ENCODE measurements at places on chromosomes 4 and X.

DNA sequence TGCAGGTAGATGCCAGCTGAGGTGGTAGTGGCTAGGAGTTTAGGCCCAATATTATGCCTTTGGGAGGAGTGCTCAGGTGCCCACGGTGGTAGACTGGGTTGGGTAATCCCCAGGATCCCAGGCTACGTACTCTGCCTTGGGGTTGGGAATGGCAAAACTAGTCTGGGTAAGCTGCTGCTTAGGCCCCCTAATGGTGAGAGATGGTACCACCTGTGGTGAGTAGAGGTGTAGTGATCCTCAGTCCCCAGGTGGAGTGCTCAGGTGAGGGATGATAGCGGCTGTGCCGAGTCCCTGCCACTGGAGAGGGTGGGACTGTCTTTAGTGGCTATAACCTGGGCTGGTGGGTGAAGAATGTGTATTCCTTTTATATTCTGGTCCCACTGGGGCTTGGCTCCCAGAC, 75.2 kb downstream of the IL1RAPL2 start:
- no peak for DNase-seq

- DNase-seq: no peak
Observed at GRCh38 chr4:171985129-171985528, 171.9 kb downstream of the GALNTL6 start.

- no peak for DNase-seq
Observed at GRCh38 chr4:118889312-118889691, 648 bp downstream of the SYNPO2 start.

GRCh38 chrX:15744181-15744867, 6.3 kb downstream of the CA5B start:
- no peak for DNase-seq

DNA sequence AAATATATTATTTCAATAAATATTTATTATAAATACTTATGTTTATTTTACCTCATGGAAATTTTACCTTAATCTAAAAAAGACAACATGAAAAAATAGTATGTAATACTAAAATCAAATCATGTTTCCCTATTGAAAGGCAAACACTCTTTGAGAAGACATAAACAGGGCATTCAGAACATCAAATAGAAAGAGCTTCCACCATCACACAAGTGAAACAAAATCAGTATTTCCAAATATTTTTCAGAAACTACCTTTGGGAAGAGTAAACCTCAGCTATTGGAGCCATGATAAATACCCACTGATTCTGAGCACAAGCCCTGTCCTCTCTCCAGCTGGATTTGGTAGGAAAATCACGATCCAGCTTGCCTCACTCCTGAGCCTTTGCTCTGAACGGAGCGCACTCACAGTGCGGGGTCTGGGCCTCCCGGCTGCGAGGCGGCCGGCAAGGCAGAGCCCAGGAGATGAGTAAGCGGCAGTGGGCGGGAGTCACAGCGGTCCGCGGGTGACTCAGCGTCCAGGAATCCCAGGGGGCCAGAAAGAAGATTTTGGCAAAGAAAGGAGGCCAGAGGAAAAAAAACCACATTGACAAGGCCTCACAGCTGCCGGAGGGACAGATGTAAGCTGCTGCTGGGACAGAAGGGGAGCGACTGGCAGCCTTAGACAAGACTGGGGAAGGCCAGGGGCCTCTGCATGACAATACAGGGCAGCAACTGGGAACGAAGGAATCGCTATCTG, 14.7 kb upstream of the ANXA5 start:
- DNase-seq: peak; percentile 63

DNA sequence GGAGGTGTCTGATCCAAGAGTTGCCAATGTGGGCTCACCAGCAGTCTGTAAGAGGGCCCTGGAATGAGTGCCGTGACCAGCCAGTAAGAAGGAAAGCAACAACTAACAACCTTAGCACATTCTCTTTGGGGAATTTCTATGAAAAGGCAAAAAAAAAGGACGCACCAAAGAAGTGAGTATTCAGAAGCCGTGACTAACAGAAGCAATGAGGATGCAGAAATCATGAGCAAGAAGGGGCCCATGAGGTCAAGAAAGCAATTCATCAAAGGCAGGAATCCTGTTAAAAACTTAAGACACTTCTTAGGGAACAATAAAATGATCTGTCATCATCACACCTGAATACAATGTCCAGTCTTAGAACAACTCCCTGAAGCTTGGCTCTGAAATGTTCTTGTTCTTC, 260.5 kb downstream of the RAPGEF2 start:
- DNase-seq: no peak

- DNase-seq: no peak
Observed at GRCh38 chr4:8676676-8677075, 84.1 kb downstream of the CPZ start.

DNA sequence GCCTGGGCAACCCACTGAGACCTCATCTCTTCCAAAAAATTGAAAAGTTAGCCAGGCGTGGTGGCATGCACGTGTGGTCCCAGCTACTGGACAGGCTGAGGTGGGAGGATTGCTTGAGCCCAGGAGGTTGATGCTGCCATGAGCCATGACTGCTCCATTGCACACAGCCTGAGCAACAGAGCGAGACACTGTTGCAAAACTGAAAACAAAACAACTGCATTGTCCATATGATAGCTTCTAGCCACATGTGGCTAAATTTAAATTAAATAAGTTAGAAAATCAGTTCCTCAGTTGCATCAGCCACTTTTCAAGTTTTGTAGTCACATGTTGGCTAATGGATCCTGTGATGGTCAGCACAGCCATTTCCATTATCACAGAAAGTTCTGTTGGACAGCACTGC, 67.9 kb downstream of the GAB1 start:
- no peak for DNase-seq

- DNase-seq: no peak
Observed at GRCh38 chr4:153731239-153731638, 28.6 kb downstream of the RNF175 start.

- DNase-seq: no peak
Observed at GRCh38 chrX:109036624-109037023, 300.3 kb upstream of the IRS4 start.

DNA sequence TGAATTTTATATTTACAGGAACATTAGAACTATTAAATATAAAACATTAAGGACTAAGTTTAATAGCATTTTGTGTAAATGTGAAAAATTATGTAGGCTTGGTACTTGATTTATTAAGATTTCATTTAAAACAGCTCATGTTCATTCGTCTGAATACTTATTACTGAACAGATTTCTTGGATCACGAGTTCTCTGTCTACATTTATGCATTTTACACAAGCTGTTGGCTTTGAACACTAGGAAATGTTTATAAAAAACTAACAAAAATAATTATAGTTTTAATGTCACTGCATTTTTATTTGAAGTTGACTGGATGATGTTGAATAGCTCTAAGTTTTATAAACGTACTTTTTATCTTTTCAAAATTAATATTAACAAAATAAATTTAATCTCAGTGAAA, 888.7 kb downstream of the CCSER1 start:
- no peak for DNase-seq

- no peak for DNase-seq
Observed at GRCh38 chr4:184306949-184307348, 89.3 kb upstream of the ENPP6 start.

DNA sequence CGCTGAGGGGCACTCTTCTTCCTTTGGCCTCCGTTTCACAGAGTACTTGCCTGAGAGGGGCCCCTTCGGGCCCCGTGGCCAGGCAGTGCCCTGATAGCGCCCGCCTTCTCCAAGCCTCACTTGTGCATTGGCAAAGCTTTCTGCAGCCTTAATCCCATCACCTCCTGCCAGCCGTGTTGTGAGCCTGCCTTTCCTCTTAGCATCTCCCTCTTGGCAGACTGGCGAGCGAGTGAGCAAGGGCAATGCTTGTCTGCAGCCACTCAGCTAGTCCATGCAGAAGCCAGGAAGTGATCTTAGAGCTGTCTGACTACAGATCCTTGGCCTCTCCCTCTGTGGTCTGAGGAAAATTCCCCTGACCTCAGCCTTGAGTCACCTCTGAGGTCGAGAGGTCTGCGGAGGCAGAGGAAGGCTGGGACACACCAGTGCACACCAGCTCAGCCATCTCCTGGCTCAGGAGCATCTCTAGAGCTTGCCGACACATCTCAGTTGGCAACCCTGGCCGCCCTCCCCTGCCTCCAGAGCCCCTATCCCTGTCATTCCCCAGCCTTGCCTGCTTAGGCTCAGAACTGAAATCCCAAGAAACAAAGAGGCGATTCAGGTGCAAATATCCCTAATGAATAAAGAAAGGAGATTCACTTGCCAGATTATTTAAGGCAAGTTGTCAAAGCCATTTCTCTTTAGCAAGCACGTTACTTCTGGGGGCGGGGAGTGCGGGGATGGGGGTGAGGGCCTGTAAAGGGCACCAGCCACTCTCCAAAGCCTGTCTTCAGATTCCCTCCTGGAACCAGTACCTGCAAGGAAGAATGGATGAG, 143.5 kb upstream of the MAMLD1 start:
- no peak for DNase-seq

- no peak for DNase-seq
Observed at GRCh38 chrX:44536198-44536597, 6.5 kb downstream of the FUNDC1 start.

GRCh38 chr4:91256043-91256442, 1047.7 kb upstream of the GRID2 start:
- DNase-seq: no peak

- no peak for DNase-seq
Observed at GRCh38 chr4:165994701-165995100, 121.7 kb downstream of the TLL1 start.

GRCh38 chr4:146343199-146343598, 128.9 kb downstream of the REELD1 start:
- no peak for DNase-seq

GRCh38 chrX:9710332-9710731, 55.3 kb downstream of the GPR143 start:
- DNase-seq: no peak

DNA sequence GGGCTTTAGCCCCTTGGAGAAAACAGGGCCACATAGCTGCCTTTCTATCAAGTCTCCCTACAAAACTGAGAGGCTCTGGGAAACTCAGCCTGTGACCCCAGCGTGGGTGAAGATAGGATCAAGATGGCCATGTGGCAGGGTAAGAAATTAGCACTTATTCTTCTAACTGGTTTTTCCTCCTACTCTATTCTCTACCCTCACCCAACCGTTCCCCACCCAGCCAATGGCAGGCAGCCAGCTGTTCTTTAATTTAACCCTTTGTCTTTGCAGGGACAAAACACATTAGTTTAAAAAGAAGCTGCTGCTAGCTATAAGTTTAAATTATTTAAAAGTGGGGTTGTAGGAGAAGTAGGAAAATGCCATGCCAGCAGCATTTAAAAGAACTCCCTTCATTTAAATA, 2.8 kb downstream of the CLCN5 start:
- DNase-seq: no peak

DNA sequence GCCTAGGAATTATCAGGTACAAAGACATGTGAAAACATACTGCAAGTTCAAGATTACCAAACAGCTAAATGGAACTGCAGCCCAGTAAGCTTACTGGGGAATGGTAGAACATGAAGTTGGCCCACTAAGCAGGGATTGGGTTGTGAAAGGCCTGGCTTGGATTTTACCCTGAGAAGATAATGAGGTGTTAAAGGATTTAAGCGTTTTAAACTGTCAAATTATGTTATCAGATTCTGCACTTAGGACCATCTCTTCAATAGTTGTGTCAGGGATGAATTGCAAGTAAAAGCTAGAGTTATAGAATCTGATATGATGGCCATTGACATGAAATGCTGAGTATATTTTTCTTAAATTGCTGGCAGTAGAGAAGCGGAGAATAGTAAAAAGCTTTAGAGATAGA, 225.7 kb downstream of the GRID2 start:
- DNase-seq: no peak

DNA sequence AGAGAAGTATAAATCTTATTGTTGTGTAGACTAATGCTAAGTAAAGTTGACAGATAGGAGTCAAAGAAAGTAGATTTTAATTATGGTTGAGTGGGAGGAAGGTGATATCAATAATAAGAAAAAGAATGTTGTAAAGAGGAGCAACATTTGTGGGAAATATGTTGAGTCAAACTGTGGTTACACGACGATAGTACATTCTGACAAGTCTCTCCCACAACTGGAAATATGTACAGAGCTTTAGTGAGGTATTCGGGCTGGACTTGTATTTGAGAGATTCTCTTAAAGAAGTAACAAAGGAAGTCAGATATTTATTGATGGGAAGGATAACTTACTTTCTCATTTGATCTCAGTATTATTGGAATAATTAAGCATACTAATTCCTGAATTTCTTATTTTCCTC, 525.3 kb upstream of the MAGEB2 start:
- DNase-seq: no peak

- DNase-seq: no peak
Observed at GRCh38 chrX:40513835-40514234, 66.9 kb upstream of the ATP6AP2 start.

- DNase-seq: no peak
Observed at GRCh38 chr4:82708982-82709381, 89.6 kb downstream of the SCD5 start.

- DNase-seq: no peak
Observed at GRCh38 chr4:21885241-21885640, 63.3 kb downstream of the KCNIP4 start.

GRCh38 chr4:171042989-171043524, 770.1 kb upstream of the GALNTL6 start:
- DNase-seq: no peak

DNA sequence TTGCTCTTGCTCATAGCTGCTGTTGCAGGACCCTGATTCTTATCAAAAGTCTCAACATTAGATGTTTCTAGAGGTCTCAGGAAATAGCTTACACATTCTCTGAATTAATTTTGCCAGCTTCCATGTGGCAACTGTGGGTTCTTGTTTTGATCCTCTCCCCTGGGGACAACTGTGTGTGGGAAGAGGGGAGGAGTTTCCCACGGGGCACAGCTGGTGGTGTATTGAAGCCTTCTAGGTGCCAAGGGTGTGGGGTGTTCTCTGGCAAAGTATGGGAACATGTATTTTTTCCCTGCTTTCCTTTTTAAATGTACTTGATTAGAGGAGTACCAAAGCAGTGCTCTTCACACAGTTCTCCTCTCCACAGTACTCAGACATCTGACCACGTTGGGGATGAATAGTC, 212.7 kb downstream of the RPA4 start:
- DNase-seq: no peak

DNA sequence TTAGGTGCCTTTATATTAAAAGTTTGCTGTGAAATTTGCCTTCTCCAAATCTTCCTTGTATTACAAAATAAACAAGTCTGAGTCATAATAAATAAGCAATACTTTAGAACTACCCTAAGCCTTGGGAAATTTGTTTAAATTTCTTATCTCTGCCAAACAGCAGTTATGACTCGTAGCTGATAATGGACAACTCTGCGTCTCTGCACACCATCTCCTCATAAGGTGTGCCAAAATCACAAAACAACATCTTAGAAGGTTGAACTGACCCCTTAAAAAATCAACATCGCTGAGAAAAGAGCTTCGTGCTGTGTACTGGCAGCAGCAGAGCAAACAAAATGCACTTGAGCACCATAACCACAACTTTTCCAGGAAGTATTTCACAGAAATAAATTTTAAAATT, 22.0 kb downstream of the OR13H1 start:
- DNase-seq: no peak

DNA sequence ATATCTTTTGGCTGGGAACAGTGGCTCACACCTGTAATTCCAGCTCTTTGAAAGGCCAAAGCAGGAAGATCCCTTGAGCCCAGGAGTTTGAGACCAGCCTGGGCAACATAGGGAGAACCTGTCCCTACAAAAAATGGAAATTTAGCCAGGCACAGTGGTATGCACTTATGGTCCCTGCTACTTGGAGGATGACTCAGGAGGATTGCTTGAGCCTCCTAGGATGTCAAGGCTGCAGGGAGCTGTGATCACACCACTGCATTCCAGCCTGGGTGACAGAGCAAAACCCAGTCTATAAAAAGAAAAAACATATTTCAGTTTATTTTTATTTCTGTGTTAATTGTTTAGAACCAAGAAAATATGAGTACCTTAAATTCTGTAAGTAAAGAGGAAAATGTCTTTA, 123.7 kb downstream of the CBR4 start:
- DNase-seq: no peak

Data from stimulated activated naive B cell treated with anti-CD40 and anti-IgM and Interleukin-4, amounts not matched to agents 10 μg/mL and 1 μg/mL and 100 μg/mL, for 72 hours (primary cell).